Activated naive CD8-positive, alpha-beta T cell treated with anti-CD3 and anti-CD28 coated beads for 36 hours (primary cell): ENCODE measurements at places on chromosomes 7 and 10. TPM values are rescaled to one million over a fixed set of nuclear protein-coding genes. Genes with fewer than 3 reads are reported as not detected.

DNA sequence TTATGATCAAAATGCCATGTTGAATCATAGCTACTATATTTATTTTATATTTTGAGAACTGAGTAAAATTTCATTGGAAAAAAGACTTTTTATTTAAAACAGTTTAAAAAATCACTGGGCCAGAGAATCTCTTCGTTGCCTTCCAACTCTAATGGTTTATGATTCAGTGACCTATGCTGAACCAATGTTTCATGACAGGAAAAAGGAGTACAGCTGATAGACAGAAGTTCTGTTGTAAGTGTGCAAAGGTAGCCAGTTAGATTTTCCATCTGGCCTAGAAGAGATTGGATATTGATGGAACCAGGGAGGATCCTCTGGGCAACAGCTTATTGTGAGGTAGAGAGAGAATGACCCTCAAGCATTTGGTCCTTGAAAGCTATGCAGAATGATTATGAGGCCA, 745.8 kb downstream of the SUGCT start:
- no peak for DNase-seq
- H3K27me3 ChIP-seq, result peaks cover 3% of the 10 kb centered on the region
- no peaks in the 10 kb centered on the region for H3K4me1 ChIP-seq
- no peak overlapping the region for H3K4me3 ChIP-seq

- H3K27me3 ChIP-seq, result no peaks in the 10 kb centered on the region
- DNase-seq, result peak; percentile 53
- H3K27ac ChIP-seq, result peak overlapping the region; percentile 35
Observed at GRCh38 chr10:46255801-46256747, 30.7 kb upstream of the ANTXRL start.

Gene CNNM1
- total RNA-seq, result 0.70 TPM

GRCh38 chr7:123569352-123570010, 11.9 kb upstream of the NDUFA5 start:
- H3K27me3 ChIP-seq, result peaks cover 5% of the 10 kb centered on the region
- no peaks in the 10 kb centered on the region for H3K4me1 ChIP-seq
- no peak overlapping the region for H3K27ac ChIP-seq
- no peaks in the 10 kb centered on the region for H3K36me3 ChIP-seq
- DNase-seq, result no peak

GRCh38 chr7:7943951-7944350, 24.6 kb upstream of the GLCCI1 start:
- no peak overlapping the region for H3K4me3 ChIP-seq
- peaks cover 12% of the 10 kb centered on the region for H3K4me1 ChIP-seq
- no peaks in the 10 kb centered on the region for H3K27me3 ChIP-seq
- no peaks in the 10 kb centered on the region for H3K36me3 ChIP-seq
- H3K27ac ChIP-seq, result peak overlapping the region; percentile 46
- DNase-seq, result no peak
